ENCODE measurements at places on chromosomes 1 and 21.

DNA sequence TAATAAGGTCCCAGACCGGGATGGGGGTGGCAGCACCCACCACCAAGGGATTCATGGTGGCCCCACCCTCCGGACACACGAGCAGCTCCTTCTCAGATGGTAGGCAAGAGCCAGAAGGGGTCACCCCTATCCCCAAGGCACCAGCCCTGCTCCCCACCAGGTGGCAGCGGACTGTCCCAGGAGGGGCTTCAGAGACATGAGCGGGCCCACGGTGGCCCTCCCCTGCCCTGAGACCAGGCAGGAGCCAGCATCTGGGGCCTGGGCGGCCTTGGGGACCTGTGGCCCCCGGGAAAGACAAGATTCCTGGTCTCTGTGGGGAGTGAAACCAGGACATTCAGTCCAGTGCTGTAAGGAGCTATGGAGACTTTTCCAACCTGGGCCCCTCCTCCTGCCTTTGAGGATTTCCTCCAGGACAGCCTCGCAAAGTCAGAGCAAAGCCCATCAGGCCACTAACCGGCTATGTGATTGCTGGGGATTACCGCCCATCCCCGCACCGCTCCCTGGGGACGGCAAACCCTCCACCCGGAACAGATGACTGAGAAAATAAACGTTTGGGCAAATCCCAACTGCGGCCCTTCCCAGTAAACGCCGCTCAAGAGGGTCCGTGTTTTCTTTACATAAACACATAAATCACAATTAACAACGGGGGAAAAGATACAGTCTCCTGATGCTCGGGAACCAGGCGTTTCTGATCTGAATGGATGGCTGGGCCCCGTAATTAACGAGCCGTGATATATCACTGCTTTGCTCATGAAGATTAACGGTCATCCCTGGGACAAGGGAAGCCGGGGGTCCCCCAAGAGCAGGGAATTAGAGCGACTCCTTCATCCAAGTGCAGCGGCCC lies 50.9 kb upstream of the ARHGEF16 start:
- DNase-seq: no peak

DNA sequence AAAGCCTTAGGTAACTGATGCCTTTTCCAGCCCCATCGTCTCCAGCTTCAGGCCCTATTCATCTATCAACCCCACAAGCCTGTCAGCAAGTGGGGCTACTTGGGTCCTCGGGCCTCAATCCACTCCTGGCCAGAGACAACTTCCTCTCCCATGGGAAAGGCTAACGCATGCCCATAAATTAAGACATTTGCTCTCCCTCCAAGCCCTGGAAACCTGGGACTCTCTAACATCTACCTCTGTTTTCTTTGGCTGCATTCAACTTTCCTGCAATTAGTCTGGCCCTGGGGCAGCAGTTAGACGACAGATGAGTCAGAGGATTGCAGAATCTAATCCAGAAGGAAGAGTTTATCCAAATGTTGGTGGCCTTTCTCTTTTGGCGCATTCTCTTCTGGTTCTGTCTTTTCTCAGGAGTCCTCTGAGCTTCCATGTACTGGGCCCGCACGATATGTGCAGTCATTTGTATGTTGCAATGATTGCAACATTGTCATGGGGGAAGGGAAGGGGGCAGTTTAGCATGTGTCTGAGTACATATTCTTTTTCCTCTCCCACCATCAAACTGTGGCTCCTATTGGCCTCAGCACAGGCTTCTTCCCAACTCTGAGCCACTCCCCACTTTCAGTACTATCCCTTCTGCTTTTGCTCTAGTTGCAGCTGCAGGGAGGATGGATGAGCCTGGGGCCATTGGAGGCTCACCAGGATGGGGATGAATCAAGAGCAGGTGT lies 54.4 kb downstream of the NAV1 start:
- no peak for DNase-seq

- DNase-seq: no peak
Observed at GRCh38 chr21:44872649-44873355, 688 bp downstream of the PTTG1IP start.

GRCh38 chr1:29166291-29166878 lies 15.3 kb downstream of the SRSF4 start:
- DNase-seq: no peak

GRCh38 chr1:226002667-226003501 lies 3.7 kb upstream of the SDE2 start:
- DNase-seq: peak; percentile 58

DNA sequence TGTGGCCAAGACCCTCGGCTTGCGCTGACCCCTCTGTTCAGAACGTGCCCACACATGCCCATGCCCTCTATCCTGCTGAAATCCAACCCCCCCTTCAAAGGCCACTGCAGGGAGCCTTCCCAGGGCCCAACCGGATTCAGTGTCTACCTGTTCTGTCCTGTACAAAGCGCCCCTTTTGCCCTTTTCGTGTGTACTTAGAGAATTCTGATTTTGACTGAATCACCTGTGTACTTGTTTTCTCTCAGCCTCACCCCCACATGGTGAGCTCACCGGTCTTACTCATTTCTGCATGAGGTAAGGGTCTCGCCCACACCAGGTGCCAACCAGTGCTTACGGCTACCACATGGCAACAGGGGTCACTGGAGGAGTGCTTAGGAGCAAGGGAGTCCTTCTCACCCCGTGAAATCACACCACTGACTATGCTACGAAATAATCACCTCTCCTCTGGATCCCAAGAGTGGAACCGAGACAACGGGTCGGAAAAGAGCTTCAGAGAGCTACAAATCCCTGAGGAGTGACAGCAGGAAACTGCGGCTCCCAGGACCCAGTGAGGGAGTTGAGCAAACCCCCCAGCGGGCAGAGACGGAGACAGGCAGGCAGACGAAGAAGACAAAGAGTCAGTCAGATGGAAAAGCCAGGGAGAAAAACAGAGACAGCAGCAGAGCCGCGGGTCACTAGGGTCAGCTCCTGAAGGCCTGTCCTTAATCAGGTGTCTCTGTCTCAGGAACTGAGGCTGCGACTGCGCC lies 2.1 kb upstream of the S100A2 start:
- DNase-seq: no peak

DNA sequence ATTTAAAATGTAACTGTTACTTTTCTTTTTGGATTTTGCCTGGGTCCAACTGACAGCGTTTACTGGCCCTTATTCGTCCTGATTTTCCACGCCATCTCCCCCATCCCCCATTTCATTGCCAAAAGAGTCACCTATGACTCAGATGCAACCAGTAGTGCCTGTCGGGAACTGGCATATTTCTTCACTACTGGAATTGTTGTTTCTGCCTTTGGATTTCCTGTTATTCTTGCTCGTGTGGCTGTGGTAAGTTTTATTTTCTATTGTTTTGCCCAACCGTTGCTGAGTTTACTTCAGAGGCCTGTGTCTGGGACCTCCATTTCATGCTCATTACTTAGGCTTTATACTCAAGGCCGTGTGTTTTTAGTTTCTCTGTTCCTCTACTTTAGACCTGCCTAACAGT lies 9.3 kb downstream of the LEPR start:
- DNase-seq: no peak

DNA sequence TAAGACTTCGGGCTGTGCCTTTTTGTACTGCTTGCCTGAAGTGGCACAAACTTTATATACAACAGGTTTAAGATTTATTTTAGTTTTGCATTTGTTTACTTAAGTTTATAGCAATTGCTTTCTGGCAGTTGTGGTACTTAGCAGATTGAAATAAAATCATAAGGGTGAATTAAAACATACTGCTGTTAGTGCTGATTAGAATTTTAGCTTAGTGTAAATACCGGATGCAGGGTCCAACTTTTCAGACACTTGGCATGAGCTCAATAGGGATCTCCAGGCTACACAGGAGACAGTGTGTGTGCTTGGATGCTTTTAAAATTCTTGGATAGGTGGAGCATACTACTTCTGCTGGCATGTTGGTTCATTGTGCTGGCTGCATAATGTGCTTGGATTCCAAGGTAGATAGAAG lies 159.6 kb downstream of the NFIA start:
- no peak for DNase-seq

GRCh38 chr1:241957692-241958494 lies at the start of gene BECN2:
Gene BECN2, plus strand, starts transcription at chr1:241957767. Its CDS starts 0 bp downstream, at chr1:241957767.
- no peak for DNase-seq

DNA sequence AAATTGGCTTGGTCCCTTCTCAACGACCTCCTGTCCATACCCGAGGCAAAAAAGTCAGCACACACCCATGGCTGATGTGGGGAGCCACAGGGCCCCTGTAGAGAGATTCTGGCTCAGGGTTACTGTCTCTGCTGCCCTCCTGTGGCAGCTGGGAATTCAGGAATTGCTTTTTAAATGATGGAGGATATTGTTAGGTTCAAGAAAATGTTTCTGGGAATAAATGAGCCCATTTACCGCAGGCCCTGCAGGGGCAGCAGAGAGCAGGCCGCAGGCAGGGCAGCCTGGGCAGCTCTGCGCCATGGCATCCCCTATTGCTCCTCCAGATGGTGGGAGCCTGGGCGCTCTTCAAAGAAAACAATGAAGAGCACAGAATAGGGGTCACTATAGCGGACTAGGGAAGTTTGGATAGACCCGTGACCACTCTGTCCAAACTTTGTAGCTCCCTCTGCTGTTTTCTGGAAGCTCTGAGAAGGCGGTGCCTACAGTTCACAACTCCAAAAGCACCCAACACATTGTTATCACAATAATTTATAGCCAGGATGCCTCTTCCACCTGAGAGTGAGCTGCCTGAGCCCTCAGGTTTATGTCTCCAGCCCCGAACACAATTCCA lies 201.1 kb downstream of the BACH1 start:
- DNase-seq: no peak

DNA sequence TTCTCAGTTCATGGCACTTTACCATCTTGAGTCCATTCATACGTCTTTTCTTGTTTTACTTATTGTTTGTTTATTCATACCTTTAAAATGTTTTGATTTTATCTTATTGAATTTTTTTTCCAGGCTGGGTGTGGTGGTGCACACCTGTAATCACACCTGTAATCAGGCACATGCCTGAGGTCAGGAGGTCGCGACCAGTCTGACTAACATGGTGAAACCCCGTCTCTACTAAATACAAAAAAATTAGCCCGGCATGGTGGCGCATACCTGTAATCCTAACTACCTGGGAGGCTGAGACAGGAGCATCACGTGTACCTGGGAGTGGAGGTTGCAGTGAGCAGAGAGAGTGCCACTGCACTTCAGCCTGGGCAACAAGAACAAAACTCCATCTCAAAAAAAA lies 104.1 kb upstream of the MROH9 start:
- no peak for DNase-seq

DNA sequence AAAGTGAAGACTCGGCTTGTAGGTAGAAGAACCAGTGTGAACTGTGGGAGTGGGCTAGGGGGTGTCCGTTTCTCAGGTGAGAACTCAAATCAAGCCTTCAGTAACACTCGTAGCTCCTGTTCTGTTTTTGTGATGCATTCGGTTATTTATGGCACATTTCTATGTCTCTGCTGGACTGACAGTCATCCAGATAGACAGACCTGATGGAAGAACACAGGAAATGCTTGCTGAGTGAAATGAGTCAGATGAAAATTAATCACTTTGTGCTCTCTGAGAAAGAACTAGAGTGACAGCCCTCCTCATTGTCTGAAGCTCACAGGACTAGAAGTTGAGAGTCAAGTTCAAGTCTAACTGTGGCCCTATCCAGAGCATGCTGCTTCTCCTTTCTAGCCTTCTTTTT lies 360.1 kb upstream of the PLXNA2 start:
- no peak for DNase-seq

- DNase-seq: no peak
Observed at GRCh38 chr1:223129229-223129901, 13.7 kb downstream of the TLR5 start.

- DNase-seq: no peak
Observed at GRCh38 chr1:212212906-212213305, 72.3 kb upstream of the PPP2R5A start.

DNA sequence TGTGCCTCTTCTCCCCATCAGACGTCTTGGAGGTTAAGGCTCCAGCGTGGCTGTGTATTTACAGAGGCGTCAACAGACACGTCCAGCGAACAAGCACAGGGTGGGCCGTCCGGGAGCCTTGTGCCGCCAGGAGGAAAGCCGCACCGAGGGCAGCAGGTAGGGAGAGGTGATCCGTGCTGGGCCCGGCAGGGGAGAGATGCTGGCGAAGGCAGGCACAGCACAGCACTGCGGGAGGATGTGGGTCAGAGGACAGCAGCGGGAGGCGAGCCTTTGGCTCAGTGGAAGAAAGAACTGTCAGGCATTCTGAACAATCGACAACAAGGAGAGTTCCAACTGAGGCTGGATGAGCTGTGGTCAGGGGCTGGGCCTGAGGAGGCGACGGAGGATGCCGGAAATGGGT lies 144.1 kb upstream of the TNR start:
- no peak for DNase-seq
